M059J (cell line): ENCODE measurements at places on chromosomes 3 and 15. TPM values are rescaled to one million over a fixed set of nuclear protein-coding genes. Genes with fewer than 3 reads are reported as not detected.

DNA sequence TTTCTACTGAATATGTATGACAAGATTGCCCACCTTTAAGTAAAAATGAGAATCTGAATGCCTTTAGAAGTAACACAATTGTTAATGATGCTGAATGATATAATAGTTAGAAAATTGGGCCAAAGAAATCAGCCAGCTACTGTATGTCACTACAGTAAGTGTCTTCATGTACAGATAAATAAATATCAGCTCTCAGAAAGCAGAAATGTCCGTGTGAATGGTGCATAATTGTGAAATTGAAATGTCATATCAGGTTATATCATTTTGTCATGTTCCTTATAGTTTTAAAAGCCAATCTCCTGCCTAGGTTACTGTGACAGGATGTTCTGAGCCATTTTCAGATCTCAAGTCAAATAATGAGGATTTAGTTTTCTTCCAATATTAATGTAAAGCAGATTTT, 90.6 kb upstream of the SNTN start:
- DNase-seq, result no peak

DNA sequence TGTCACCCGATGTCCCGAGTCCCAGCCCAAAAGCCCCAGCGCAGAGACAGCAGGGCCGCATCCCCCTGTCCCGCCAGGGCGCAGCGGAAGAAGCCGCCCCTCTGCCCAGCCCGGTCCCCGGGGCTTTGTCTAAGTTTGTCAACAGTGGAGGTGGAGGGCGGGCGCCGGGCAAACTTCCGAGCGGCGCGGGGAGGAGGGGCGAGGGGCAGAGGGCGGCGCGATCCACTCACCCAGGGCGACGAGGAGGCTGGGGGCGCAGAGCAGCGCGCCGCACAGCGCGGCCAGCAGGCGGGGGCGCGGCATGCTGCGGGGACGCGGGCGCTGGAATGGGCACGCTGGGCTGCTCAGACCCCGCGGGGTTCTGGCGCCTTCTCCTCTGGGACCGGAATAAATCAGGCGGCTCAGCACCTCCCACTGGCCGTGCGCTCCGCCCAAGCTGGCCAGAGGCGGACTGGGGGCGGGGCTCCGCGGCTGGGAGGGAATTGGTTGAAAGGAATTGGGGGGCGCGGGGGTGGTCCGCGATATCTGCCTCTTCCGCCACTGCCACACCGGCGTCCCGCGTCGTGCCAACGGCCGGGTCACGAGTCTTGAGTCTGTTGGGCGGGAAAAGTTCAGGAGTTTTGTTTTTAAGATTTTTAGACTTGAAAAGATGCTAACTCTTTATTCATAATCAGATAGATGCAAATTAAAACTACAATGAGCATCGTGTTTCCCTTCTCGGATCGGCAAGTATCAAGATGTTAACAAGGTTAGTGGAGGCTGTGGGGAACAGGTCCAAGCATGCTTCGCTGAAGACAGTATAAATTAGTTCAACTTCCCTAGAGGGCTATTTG, at the start of gene MFGE8:
Gene MFGE8 (minus strand): TSS at position 363 of the 833 bp plus-strand sequence. CDS start 60 bp downstream, at position 303.
- DNase-seq, result peak; percentile 68

- no peak for DNase-seq
Observed at GRCh38 chr3:15329046-15330005, 3.1 kb downstream of the SH3BP5 start.

DNA sequence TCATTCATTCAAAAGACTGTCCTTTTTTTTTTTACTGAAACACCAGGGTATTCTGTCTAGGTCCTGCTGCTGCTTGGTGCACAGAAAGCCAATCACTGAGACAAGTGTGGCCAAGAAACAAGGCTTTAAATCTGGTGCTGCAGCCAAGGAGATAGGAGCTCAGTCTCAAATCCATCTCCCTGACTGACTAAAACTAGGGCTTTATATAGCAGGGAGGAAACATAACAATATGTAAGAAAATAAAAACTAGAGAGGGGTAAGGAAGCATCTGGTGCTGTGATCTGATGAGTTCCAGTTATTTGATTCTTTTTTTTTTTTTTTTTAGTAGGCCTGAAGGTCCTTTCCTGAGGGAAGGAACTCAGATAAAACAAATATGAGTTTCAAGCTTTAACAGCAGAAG, 139.8 kb downstream of the ATG7 start:
- no peak for DNase-seq

- DNase-seq, result peak; percentile 96
Observed at GRCh38 chr15:70799667-70800450, 36.5 kb upstream of the UACA start.

DNA sequence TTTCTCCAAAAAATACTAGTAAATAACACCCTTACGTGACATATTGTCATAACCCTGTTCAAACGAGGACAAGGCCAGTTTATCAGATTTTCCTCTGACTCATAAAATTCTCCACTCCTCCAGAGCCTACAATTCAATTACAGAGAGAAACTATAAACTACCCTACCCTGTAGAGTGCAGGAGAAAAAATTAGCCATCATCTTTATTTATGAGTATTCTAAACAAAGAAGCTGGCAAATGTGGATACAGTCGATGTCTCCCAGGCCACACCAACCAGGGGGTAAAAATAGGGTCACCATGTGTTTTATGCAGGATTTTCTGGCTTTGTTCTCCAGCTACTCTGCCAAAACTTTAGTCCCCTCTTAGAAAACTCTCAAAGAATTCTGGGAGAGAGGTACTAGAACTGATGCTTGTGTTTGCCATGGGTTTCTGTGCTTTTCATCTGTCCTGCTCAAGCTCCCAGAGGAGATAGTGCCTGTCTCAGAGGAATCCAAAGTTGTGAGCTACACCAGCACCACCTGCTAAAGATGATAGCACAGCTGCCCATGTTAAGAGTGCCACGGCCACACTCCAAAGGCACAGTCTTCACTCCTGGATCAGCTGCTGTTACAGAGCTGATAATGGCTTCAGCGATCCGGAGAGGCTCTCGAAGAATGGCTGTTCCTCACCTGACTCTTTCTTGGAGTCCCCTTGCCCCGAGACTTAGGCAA, 150.2 kb downstream of the IMPG2 start:
- peak; percentile 54 for DNase-seq

DNA sequence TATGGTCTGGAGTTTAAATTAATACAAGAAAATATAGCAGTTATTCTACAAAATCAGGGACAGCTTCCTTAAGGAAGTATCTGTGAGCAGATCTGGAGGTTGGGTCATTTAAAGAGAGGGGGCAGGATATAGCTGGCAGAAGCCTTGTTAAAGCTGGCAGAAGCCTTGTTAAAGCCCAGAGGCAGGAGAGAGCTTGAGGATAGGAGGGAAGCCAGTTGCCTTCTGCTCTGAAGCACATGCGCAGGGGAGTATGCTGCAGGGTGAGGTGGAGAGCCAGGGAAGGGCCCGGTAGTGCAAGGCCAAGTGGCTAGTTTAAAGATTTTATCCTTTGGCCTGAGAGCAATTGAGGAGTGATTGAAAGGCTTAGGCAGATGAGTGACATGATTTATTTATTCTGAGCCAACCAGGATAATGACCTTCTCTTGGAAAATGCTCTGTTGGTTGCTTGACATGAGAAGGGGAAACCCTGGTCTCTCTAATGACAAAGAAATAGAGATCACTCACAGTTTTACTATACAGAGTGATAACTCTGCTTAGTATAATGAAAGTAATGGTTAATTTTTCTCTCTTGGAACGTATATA, 3.9 kb downstream of the EAF1 start:
- DNase-seq, result no peak

DNA sequence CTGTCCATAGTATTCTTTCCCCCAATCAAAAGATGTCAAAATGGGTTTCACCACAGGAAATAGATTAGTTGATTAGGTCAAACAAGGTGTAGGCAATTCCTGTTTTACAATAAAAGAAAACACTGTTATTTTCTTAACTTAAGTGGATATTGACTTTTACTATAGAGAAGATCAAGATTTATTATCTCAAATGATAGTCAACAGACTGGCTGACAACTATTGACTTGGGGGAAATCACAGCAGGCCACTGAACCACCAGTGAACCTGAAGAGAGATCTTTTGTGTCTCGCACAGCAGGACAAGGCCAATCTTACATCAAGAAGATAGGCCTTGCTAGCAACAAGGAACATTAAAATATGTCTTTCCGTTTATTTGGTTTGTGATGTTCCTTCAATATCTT, 1187.6 kb downstream of the SI start:
- DNase-seq, result no peak

- peak; percentile 7 for DNase-seq
Observed at GRCh38 chr3:24725514-24726255, 231.0 kb upstream of the THRB start.

- DNase-seq, result no peak
Observed at GRCh38 chr15:63678393-63678792, 81.2 kb downstream of the FBXL22 start.

DNA sequence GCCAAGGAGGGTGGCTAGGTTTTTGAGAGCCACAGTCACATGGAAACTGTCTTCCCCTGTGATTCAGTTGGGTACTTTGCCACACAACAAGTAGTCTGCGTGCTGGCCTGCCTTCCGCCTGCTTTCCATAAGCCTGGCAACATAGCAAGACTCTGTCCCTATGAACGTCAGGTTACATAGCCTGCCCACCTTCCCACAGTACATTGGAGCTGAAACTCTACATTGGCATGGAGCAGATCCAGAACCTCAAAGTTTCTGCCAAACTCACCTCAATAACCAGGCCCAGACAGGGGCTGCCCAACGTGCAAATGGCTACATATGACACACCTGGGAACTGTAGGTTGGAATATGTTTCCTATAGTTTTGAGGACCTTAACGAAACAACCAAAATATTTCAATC, 140.6 kb upstream of the PRICKLE2 start:
- DNase-seq, result no peak

Gene KLHL40
- not detected in 2 replicates for total RNA-seq

DNA sequence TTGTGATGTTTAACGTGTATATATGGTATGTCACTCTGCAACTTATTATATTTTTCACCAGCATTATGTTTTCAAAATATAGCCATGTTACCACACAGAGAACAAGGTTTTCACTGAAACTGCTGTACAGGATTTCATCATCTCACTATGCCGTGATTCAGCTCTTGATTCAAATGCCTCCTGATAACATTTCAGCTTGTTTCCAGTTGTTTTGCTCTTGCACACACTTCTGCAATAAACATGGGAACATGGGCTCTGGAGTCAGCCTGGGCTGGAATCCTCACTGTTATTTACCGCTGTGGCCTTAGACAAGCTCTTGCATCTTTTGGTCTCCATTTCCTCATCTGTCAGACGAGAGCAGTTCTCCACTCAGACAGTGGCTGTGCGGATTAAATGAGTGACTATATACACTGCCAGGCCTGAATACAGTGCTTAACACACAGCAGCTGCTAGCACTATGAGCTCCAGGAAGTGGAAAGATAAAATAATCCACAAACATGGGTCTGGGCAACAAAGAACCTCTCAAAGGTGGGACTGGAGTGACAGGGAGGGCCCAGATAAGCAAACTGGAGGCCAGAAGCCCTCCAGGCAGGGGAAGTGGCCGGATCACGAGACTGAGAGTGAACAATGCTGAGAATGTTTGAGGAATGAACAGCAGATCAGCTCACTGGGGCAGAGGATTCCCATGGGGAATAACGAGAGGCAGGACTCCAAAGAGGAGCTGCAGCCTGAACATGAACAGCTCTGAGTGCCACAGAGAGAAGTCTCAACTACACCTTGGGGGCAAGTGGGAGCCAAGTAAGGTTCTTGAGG, 17.7 kb downstream of the NTRK3 start:
- peak; percentile 34 for DNase-seq

Gene RAP2B
- 13.0 and 20.4 TPM in 2 replicates for total RNA-seq

Gene CHRM5
- not detected in 2 replicates for total RNA-seq

DNA sequence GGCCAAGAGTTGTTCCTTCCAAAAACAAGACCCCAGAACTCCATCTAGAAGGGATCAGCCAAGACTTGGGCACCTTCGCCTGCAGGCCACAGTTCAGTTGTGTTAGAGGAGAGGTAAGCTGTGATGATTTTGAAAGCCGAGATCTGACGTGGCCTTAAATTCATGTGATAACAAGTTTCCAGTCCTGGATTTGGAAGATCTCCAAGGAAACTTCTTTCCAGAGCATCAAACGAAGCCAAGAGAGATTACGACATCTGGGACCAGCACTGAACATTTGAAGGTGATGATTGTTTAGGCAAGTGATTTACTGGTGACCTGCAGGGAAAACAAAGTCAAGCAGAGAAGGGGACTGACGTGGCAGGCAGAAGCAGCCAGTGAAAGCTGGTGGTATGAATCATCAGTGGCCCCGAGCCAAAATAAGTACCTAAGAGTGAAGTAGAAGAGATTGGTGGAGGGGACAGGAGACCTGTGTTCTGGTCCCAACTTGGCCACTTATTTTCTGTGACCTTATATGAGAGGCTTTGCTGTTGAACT, 339.0 kb upstream of the PROK2 start:
- peak; percentile 87 for DNase-seq
